ENCODE measurements at places on chromosomes 13 and 19. TPM values are rescaled to one million over a fixed set of nuclear protein-coding genes. Genes with fewer than 3 reads are reported as not detected.

DNA sequence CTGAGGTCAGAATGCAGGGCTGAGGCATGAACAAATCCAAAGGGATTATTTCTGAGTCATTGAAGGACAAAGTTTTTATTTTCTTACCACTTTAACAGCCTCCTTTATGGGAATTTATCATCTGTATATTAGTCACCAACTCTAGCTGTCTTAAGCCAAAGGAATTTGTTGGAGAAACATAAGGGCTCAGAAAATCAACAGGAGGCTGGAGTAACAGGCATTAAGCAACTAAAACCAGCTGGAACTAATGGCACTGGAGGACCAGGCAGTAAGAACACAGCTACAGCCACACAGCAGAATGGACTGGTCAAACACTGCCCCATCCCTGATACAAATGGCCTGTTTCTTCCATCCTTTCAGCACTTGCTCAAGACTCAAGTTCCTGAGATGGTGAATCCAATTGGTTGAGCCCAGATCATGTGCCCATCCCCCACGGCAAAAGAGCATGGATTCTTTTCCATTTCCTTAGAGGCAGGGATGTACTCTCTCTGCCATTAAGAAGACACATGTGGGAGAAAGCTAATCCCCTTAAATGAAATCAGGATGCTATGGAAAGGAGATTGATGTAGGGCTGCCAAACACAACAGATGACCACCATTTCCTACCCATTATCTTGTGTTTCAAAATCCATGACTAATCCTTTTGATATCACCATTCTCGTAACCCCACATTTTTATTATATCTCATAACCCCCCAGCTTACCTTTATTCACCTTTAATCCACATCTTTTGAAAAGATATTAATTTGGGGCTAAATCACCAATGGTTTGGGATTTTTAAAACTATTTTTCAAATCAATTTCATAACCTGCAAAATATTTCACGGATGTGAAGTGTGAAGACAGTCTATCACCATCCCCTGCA lies 157.0 kb upstream of the FNDC3A start:
- no peak for DNase-seq

DNA sequence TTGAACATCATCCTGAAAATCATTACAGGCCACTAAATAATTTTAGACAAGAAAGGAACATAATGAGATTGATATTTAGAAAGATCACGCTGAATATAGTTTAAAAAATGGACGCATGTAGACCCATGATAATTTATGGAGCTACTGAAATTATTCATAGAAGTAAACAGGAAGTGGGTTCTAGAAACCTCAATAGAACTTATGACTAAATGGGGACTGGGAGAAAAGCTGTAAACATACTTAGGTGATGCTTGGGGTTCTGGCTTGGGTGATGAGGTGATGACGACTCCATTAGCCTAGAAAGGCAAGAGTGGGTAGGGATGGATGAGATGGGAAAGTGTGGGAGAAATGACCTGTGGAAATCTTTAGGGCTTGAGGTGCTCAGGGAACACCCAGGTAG lies 484.0 kb downstream of the MYO16 start:
- no peak for DNase-seq

DNA sequence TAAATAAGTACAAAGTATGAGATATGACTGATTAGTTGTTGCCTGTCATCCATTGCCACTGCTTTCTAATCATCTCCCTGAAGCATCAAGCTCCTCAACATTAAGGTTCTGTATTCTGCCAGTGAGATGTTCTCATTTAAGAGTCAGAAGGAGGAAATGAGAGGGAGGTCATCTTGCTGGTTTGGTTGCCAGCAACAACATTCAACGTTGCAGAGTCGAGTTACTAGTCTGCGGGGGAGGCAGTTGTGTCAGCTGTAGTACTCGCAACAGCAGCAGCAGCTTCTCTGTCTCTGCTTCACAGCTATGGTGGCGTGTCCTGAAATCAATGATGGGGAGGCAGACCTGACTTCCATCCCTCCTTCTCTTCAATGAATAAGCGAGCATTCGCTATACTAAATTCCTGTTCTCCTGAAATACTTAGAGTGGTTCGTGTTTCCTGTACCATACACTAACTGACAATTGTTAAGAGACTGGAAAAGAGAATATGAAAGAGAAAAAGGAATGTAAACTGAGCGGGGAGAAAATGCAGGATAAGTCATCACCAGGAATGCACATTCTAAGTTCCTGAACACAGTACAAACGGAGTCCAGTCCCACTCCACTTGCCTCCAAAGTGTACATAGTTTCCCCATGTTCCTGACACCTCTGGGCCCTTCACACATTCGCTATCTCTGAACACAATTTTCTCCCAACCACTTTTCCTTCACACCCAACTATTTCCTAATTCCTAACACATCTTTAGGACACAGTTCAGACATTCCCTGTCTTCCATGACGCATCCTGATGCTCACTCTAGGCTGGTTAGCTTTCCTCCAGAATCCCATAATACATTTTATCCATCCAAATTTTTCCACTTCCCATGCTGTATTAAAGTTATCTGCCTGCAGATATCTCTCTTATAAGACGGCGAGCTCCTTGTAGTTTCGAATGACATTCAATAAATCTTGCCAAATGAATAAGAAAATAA lies 263.0 kb downstream of the KLF12 start:
- DNase-seq, result no peak

GRCh38 chr19:54523403-54523802 lies 20.8 kb downstream of the LAIR2 start:
- no peak for DNase-seq

DNA sequence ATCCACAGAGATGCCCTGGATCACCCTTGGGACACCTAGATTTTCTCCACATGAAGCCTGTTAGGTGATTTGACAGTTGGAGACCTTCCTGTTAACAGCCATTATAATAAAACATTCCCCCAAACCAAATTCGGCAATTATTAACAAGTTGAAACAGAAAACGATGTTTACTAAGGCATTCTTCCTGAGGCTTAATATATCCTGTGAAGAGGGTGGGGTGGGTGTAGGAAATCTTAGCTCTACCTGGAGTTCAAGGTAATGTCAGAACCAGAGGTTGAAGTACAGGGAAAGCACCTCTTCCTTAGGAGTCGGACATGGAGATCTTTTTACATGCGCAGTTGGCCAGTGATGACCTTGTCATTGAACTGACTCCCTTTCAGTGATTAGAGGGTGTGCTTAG lies 143.0 kb downstream of the FGF9 start:
- no peak for DNase-seq

GRCh38 chr13:95226932-95227695 lies 74.1 kb downstream of the ABCC4 start:
- no peak for DNase-seq

DNA sequence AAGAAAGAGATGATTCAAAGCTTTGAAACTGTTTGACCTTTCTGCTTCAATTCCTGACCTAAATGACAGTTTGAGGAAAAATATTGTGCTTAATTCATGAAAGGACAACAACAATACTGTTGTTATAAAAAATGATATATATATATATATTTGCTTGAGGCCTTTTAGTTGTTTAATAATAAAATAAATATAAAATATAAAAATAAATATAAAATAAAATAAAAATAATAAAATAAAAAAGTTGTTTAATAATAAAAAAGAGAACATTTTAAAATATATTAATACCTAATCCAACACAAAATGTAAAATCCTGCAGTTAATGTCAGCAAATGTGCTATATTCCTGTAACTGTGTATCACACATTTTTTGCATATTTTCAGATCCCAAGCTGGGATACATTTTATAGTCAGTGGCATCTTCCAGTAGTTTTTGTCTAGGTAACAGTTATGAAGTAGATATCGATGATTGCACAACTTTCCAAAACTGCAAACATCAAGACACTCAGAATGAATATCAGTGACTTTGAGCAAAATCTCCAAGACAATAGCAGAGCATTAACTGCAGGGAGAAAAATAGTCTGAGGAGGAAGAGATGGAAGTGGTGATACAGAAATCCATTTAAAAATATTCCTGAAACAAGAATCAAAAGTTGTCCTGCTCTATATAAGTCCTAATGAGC lies 375.5 kb upstream of the KLHL1 start:
- no peak for DNase-seq

The OR10H4 gene
- total RNA-seq, result not detected

The SIGLEC5 gene
- total RNA-seq, result 1.6 TPM

All from breast epithelium (tissue), 4 donors.